Fibroblast of the aortic adventitia (primary cell): ENCODE measurements at places on chromosomes 11 and 22. TPM values are rescaled to one million over a fixed set of nuclear protein-coding genes. Genes with fewer than 3 reads are reported as not detected.

- peak; percentile 67 for DNase-seq
Measured at GRCh38 chr11:96054870-96055705, 131.2 kb upstream of the MTMR2 start.

GRCh38 chr11:93740730-93741093 lies 583 bp downstream of the TAF1D start:
- peak; percentile 69 for DNase-seq

The RBMXL2 gene
- total RNA-seq = not detected in 2 replicates

The RTN4RL2 gene
- 0.09 and 0.90 TPM in 2 replicates for total RNA-seq

DNA sequence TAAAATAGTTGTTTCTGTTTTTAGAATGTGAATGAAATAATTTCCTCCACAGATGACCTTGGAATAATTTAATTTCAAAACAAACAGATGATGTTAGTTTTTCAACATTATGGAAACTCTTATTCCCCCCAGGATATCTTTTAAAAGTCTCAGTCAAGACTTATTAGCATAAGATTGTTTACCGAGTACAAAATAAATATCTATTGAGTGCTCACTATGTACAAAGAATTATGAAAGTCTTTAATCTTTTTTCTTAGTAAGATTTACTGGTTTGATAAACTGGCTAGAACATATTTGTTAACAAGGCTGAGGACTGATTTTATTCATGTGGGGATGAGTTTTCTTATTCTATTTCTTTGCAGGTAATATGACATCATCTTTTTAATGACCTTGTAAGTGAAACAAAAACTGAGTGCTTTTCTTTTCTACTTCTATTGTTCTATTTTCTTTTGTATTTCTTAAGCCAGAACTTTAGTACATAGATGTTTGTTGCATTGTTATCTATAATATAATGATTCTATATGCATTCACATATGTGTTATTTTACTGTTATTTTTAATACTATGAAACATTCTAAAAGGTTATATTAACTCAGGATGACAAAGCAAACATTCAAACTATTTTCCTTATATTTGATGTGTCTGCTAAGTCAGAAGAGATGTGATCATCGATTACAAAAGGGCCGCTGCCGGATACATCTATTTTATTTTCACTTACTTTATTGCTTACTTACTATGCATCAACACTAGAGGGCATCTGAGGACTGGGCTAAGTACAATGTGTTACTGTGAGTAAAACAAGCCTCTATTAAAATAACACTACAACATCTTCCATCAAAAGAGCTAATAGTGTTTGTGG lies 111.0 kb upstream of the ARHGAP42 start:
- DNase-seq = peak; percentile 76

DNA sequence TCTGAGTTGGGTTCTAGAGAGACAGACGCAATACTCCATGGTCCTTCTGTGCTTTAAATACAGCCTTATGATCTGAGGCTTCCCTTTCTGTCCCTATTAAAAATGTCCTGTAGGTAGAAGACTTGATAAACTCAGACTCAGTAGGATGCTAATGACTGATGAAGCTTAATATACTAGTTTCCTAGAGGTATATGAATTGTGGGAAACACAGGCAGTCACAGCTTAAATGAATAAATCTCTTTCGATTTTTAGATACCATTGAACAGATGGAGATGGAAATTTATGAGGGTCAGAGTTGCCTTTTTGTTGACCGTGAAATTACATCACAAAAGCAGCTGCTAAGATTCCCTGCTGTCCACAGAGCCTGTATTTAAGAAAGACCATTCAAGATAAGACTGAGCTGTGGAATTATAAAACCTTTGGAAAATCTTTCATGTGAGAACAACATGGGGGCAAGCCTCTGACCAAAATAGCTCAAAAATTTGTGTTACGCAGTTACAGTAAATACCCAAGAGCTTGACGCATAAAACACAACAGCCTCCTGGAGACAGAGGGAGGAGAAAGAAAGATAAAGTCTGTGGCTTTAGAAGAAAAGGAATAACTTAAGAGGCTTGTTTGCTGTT lies 172.3 kb downstream of the AASDHPPT start:
- DNase-seq = peak; percentile 65

The MS4A12 gene
- not detected in 2 replicates for total RNA-seq

- no peak for DNase-seq
Measured at GRCh38 chr11:83863272-83863671, 577.1 kb upstream of the CCDC90B start.

GRCh38 chr11:93219440-93219839 lies 21.6 kb upstream of the SLC36A4 start:
- DNase-seq = no peak
